Upper lobe of right lung (tissue), 1 donor: ENCODE measurements at places on chromosomes 6 and 20. TPM values are rescaled to one million over a fixed set of nuclear protein-coding genes. Genes with fewer than 3 reads are reported as not detected.
A peak's percentile ranks its signal among the peaks of the same experiment; 100 is the strongest.

The BHLHE23 gene
- total RNA-seq = not detected

GRCh38 chr6:68852791-68853190, 217.7 kb downstream of the ADGRB3 start:
- H3K27ac ChIP-seq = no peak overlapping the region
- H3K4me3 ChIP-seq = no peak overlapping the region
- H3K4me1 ChIP-seq = no peaks in the 10 kb centered on the region
- no peaks in the 10 kb centered on the region for H3K27me3 ChIP-seq
- DNase-seq = no peak

DNA sequence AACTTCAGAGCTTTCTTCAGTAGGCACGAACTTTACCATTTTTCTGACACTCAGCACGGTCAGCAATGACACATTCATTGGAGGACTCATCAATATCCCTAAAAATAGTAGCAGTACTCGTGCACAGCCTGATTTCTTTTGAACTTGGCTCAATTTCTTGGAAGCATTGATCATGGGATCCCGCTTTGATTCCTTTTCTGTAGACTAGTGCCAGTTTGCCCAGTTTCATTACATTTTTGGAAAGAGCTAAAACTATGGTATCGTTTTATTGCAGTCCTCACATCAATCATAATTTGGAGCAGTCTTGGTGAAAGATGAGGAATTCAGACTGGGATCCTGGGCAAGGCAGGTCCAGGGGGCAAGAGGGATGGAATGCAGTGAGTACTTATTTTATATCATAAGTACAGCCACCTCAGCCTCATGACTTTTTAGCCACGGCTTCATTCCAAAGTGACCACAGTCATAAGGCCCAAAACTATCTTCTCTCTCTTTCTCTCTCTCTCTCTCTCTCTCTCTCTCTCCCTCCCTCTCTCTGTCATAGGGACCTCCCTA, 170.9 kb upstream of the AKAP12 start:
- no peak overlapping the region for H3K4me3 ChIP-seq
- no peaks in the 10 kb centered on the region for H3K36me3 ChIP-seq
- peak overlapping the region; percentile 33 for H3K27ac ChIP-seq
- no peaks in the 10 kb centered on the region for H3K27me3 ChIP-seq
- no peak for DNase-seq

GRCh38 chr6:124438546-124439065, 523.6 kb upstream of the RNF217 start:
- no peak overlapping the region for H3K4me3 ChIP-seq
- H3K27me3 ChIP-seq = no peaks in the 10 kb centered on the region
- H3K4me1 ChIP-seq = no peaks in the 10 kb centered on the region
- no peaks in the 10 kb centered on the region for H3K36me3 ChIP-seq
- no peak overlapping the region for H3K27ac ChIP-seq
